Hematopoietic multipotent progenitor cell treated with erythropoietin and hydrocortisone succinate and interleukin-3 and kit ligand, for 6 days (in vitro differentiated cells): ENCODE measurements at places on chromosomes 11 and 22.

GRCh38 chr11:87736928-87737327 lies 438.3 kb downstream of the RAB38 start:
- DNase-seq = no peak

GRCh38 chr22:29225422-29226090 lies 19.9 kb downstream of the EMID1 start:
- DNase-seq = peak; percentile 42

- no peak for DNase-seq
These were observed 84.9 kb downstream of the CSTPP1 start for GRCh38 chr11:47021527-47021818.

GRCh38 chr11:30203850-30204249 lies 27.0 kb upstream of the FSHB start:
- DNase-seq = no peak

DNA sequence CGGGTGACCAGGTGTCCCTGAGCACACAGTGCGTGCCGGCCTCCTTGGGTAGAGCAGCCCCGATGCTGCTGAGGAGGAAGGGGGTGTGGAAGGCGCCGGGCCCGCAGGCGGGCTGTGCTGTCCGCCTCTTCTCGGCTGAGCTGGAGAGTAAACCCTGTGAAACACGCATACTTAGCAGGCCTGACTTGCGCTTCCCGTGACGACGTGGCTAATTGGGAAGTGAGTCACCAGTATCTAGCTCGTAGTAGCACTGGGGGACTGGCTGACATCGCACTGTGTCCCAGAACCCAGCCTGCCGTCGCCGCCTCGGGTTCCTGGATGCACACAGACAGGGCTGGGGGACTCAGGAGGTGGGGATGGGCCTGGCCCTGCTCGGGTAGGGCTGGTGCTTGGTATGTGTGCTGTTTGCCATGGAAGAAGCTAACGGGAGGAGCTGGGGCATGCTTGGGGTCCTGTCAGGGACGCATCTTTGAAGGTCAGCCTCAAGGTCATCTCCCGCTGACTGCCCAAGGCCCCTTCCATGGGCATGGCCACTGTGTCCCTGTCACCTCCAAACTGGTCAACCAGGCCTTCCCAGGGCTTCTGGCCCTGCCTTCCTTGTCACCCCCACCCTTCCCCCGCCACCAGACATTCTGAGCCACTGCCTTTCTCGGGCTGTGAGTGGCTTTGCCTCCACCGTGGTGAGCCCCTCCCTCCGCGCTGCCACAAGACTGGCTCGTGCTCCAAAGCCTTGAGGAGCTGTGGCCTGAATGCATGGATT lies 1327.0 kb downstream of the BRD1 start:
- DNase-seq = no peak

GRCh38 chr11:47723041-47723440 lies 7.9 kb upstream of the AGBL2 start:
- no peak for DNase-seq

GRCh38 chr11:7020183-7020917 lies at the start of the genes NLRP14 and ZNF214:
TSS of gene NLRP14 (plus strand) at chr11:7020479. CDS start at chr11:7038587, 18,108 bp downstream.
TSS of gene ZNF214 (minus strand) at chr11:7020346. CDS start at chr11:7002835, 17,511 bp downstream.
- peak; percentile 83 for DNase-seq

DNA sequence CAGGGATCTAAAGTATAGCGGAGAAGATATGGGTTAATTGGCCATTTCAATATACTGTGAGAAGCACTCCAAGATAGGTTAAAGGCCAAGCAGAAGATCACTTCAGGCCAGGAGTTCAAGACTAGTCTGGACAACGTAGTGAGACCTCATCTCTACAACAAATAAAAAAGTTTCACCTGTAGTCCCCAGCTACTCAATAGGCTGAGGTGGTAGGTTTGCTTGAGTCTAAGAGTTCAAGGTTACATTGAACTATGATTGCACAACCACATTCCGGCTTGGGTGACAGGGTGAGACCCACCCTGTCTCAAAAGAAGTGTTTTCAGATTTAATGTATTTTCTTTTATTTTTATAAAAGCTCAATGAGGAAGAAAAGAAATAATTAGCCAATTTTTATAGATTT lies 25.4 kb downstream of the PATL1 start:
- no peak for DNase-seq
